Nucleus accumbens (tissue), 56 donors: ENCODE measurements at places on chromosomes 7 and 10.

DNA sequence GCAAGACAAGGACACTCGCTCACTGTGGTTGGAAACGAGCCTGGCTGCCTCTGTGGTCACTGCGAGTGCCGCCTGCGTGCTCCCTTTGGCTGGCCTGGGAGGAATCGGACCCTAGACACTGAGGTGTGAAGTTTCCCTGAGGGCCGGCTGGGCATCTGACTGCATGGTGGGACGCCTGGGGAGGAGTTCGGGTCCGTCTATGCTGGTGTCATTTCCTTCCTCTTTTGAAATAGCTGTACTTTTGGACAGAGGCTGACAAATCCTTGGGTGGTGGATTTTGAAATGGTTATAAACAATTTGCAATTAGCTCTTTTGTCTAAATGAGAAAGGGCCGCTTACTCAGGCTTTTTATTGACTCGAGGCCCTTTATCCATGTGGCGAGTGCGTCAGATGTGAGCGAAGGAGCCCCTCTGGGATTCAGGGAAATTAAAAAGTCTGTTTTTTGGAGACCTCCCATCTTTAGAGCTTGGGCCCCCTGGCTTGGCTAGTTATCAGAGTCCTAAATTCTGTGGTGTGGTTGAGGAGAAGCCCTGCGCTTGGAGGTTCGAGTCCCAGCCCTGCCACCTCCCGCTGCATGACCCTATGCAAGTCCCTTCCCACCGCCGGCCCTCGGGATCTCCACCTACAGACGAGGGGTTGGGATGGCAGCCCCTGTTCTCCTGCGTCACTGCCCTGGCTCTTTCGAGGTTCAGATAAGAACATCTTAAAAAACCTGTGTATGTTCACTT, 147.1 kb downstream of the RGS10 start:
- no peak for DNase-seq

DNA sequence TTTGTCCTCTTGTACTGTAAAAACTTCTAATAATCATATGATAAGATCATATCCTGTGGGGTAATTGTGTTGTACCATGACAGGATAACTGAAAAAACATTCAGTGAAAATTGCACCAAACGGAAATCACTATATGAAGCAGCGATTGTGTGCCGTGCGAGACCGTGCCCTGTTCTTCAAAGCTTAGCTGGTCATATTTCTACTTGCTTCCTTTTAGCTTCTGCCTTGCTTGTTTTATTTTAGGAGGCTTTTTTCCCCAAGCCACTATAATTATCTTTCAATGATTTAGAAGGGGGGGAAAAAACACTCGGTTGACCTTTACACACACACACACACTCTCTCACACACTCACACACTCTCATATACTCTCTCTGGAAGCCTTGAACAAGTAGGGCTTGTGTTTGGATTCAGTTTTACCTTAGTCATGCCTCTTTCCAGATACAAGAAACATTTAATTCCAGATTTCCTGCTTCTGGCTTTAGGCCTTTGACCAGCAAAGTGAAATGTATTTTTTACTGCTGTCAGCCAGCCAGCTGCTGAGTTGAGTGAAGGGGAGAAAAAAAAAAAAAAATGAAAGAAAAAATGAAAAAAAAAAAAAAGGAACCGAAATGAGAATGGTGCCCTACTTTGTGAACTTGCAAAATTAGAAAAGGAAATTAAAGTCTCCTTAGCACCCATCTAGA, 181.4 kb downstream of the ARID5B start:
- no peak for DNase-seq

- DNase-seq: no peak
These were observed 49.3 kb downstream of the CALML3 start for GRCh38 chr10:5573968-5574641.

GRCh38 chr10:29323367-29323766, 34.5 kb downstream of the LYZL1 start:
- no peak for DNase-seq

DNA sequence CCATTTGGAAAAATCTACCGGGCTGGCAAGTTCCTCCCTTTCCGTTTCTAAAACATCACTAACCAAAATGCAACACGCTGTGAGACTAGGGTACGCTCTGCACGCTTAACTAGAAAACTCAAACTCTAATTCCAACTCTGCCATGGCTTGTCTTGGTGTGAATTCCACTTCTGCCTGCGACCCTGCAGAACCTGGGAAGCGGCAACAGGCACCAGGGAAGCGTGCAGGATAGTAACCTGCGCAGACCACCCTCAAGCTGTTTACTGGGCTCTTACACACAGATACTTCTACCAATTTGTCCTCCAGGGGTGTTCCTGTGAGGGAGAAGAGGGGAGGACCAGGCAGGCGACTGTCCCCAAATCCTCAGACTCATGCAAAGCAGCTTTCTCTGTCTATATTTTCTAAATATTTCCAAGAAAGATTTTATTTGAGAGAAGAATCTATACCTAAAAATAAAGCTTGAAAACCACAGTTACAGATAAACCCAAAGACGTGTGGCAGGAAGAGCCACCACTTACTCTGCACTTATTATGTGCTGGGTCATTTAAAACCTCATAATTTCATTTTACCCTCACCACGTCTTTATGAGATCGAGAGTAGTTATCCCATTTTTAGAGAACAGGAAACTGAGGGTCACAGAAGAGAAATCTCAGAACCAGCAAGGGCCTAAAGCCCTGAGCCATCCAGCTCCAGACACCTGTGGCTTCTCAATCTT, 52.9 kb downstream of the CPXM2 start:
- DNase-seq: no peak

DNA sequence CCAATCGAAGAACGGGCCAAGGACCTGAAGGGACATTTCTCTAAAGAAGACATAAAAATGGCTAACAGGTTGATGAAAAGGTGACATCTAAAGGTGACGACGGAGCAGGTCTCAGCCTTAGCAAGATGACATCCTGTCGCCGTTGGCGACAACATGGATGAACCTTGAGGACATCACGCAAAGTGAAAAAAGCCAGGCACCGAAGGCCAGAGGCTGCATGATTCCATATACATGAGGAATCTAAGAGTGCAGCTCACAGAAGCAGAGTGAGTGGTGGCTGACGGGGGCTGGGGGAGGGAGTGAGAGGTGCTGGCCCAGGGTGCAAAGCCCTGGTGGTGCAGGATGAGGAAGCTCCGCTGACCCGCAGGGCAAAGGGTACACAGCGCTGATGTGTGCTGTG, 34.1 kb upstream of the NKX6-2 start:
- DNase-seq: no peak

DNA sequence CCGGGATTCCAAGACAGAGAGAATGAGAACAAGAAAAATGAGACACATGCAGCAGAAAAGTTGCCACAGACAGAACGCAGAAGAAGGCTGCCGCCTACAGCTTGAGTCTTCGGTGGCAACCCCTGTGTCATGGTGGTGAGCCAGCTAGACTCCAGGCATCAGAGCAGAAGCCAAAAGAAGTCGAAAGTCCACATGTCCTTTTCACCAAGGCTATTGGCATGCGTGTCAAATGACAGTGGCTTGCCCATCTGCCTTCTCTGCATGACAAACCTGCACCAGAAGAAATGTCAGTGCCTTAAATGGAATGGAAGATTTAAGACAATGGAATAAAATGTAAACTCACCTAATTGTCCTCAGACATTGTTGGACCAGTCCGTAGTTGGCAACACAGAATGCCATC, 93.9 kb upstream of the NPSR1 start:
- DNase-seq: no peak

DNA sequence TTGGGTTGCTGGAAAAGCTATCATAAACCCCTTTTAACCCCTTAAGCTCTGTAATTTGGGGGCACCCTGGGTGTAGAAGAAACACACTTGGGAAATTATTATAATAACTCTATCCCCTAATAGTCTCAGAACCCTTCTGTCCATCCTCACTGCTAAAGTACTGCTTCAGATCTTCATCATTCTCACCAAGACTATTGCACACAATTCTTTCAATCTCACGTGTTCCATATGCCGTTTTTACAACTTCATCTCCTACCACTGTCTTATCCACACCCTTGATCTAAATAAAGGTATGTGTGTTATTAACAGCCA, 15.8 kb downstream of the ANKRD22 start:
- DNase-seq: no peak

- DNase-seq: no peak
These were observed 37.7 kb downstream of the LRMDA start for GRCh38 chr10:75469006-75469616.
